ENCODE measurements at places on chromosomes 3 and 15. TPM values are rescaled to one million over a fixed set of nuclear protein-coding genes. Genes with fewer than 3 reads are reported as not detected.

Gene LIPC
- not detected for total RNA-seq

Gene RBMS3
- 29.6 TPM for total RNA-seq

Gene HDAC11
- total RNA-seq, result 1.7 TPM

DNA sequence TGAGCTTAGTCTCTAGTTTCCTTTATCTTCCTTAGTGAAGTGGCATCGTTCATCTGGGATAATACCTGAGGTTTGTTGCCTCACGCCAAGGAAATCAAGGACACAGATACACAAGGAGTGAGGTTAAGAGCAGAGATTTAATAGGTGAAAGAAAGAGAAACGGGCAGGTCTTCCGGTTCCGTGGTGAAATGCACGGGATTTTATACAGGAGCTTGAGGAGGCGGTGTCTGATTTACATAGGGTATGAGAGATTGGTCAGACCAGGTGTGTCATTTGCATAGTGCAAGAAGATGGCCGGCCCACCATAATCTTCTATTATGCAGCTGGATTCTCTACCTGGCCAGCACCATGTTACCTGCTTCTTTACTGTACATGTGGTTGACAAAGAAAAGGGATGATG is 17.2 kb downstream of the ARRDC4 start:
- no peak for DNase-seq

DNA sequence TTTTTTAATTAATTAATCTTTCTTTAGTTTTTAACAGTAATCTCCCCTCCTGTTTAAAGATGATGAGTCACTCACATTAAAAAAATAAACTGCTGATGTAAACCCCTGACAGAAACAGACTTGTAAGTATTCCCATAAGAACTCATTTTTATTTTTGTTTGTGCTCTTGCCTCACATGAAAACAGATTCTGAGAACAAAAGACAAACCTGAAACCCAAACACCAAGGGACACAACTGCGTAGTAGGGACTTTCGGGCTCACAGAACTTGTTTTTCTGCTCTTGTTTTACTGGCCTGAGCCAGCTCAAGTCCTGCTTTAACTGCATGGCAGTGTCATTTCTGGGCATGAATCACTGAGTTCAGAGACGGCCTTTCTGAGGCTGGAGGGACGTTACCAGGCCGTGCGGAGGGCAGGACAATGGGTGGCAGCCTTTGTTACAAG is 600.8 kb downstream of the FOXP1 start:
- DNase-seq, result peak; percentile 67

DNA sequence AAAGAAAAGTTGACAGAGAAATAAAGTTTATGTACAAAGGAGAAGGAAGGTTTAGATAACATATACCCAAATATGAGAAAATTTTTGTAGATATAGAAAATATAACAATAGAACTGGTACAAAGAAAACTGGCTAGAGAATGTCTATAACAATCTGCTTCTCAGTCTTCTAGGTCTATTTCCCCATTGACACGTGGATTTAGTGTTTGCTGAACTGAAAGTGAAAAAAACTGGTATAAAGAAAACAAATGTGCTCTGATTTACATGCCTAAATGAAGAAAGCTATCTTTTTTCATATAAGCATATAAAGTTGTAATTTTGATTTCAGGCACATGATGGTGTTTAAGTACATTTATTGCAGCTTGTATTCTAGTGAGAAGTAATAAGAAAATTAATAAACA is 9.8 kb downstream of the KCNMB2 start:
- DNase-seq, result no peak

DNA sequence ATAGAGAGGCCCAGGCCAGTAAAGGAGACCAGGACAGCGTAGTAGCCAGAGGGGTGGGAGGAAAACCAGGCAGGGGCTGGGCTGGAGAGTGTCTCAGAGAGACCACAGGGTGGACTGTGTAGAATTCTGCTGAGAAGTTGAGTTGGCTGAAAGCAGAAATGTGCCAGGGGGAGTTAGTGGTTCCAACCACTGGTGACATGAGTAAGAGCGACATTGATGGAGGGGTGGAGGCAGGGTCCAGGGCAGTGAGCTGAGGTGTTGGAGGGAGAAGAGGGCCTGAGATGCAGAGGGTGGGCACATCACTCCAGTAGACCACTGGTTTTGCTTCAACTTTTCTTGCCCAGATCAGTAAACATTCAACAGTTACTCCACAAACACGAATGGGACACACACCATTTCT is 106.5 kb downstream of the ASB7 start:
- DNase-seq, result no peak

DNA sequence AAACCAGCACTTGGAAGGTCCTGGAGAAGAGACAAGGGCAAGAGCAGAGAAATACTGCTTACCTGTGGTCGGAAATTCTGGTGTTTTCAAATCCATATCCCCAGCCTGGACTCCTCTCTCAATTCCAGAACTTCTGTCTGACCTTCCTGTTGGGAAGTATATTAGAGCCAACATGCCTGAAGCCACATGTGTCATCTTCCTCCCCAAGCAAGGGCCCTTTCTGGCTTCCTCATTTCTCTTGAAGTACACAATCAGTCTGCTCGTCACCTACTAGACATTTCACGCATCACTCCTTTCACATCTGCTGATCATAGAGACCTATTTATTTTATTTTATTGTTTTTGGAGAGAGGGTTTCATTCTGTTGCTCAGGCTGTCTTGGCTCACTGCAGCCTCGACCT is 8.4 kb downstream of the PARP14 start:
- no peak for DNase-seq

- DNase-seq, result no peak
Observed at GRCh38 chr3:35223632-35224394, 415.5 kb upstream of the ARPP21 start.
